AML-193 (cell line): ENCODE measurements at places on chromosomes 2 and 18.

DNA sequence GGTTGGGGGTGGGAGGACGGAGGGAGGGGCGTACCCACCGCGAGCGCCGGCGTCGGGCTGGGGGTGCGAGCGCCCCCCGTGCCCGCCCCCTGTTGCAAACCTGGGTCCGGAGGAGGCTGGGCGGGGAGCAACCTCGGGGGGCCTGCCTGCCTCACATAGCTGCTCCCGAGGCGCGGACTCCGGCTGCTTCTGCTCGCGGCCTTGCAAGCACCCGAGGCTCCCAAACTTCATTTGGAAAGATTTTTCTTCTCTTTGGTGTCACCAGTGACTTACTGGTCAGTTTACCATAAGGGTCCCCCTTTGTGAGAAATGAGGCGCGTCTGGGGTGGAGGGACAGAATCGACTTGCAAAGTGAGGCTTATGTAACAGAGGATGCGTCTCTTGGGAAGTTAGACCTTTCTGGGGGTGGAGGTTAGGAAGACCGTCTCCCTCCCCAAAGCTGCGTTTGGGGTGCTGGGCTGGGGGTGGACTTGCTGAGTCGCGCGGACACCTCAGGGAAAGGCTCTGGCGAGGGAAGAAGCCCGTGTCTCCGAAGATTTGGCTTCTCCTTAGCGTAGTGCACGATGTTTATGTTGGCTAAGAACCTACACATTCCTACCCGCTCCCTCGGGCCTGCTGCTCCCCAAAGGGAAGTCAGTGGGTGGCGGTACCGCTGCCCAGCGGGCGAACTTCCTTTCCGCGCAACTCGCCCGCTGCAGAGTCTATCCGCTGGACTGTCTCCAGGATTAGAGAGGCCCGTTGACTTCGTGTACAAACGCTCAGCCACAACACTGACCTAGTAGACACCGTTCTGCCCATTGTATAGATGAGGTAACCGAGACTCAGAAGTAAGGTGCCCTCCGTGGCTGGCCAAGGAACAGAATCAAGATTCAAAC is 559 bp downstream of the TMEM37 start:
- no peak for DNase-seq

DNA sequence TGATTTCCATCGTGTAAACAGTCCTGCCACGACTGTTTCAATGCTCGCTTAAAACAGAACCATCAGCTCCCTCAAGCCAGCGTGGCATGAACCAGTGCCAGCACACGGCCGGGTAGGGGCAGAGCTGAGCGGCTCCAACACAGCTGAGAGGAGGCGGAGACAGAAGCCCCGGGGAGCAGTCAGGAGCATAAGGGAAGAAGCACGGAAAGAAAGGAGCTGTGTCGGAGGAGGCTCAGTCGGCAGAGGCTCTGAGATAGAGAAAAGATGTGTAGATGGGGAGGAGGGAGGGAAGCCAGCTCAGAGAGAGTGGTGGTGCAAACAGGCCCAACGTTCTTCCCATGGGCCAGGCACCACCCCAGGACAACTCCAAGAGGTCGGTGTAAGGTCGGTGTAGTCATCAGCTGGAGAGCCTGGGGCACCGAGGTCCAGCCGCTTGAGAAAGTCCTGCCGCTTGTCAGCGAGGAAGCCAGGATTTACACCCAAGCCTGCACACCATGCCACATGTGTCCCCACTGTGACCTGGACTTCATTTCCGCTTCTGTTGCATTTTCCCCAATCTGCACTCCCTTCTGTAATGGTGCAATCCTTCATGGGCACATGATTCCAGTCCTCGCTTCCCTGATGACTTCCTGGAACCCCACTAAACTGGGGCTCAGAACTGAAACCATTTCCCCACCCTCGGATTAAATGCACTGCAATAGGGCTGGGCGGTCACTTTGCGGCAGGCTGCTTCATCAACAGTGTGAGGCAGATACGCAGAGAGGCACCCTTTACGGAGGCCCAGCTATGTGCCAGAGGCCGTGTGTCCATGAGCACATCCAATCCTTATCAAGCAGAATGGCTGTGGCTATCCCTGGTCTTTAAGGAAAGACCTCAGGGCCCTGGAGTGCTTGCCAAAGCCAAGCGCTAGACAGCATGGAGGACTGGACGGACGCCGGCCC is 43.5 kb downstream of the CYP27C1 start:
- DNase-seq, result no peak

GRCh38 chr18:12008181-12008767 is 27.0 kb downstream of the IMPA2 start:
- DNase-seq, result no peak

DNA sequence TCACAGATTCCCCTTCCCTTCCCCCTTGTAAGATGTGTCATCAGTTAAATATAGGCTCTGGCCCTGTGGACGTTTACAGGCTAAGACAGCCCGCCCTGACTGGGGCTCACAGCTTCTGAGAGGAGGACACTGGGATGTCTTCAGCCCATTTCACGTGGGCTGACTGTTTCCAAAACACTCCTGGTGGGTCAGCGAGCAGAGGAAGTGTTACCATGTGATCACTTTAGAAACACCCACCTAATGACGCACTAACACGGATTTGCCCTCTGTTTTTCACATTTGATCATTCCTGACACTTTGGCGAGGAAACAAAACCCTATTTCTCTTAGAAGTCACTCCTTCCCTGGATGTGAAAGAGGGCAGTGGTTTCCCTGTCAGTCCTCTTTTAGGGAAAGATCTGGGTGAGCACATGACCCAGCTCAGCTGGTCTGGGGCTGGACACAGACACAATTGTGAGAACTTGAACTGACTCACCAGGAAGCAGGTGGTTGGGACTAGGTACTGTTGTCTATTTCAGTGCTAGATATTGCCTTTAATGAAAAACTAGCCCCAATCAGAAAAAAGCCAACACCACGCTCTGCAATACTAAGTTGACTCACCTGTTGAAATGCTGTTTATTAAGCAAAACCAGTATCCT is 38.8 kb downstream of the BMP10 start:
- DNase-seq, result no peak

DNA sequence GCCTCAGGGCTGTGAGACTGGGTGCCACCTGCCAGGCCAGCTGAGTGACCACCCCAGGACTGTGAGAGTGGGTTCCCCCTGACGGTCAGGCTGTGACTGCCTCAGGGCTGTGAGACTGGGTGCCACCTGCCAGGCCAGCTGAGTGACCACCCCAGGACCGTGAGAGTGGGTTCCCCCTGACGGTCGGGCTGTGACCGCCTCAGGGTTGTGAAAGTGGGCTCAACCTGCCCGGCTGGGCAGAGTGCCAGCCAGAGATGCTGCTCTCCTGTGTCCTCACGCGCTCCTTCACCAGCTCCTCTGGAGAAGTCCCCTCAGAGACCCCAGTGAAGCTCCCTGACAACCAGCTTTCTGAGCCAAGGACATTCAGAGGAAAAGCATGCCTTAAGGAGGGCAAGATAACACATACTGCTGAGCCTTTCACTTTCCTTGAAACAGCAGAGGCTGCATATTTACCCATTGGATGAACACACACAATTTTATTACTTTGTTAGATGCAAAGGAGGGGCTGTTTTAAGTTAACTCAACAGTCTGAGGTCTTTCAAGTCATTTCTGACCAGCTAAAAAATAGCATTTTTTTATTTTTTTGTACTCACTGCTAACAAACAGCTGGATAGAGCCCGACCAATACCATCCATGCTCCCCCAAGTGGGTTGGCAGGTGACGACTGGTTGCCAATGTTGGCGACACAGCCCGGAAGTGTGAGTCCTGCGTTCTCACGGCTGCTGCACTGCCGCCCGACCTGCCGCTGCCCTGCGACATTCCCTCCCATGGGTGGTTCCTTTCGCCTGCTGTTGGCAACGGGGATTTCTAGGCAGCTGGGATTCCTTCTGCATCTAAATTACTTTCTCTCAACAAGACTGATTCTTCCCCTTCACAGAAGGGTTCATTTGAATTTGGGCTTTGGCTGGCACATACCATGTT is 70.7 kb downstream of the NDUFA10 start:
- DNase-seq, result no peak

- DNase-seq, result peak; percentile 47
Measured at GRCh38 chr2:113089916-113090315, 22.1 kb downstream of the IL1F10 start.

DNA sequence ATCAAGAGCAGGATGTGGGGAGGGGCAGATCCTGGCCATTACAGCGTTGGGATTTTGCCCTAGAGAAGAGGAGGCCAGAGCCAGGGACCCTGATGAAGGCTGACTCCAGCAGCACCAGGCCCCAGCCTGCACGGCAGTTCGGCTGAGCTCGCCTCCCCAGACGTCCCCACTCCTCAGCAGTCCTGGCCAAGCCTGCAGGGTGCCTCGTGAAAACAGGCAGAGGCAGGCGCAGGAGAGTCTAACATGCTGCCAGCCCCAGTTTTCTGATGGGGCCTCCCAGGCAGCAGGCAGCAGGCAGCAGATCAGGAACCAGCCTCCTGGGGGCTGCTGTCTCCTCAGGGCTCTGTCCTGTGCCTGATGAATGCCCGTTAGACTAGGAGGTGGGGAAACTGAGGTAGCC is 19.7 kb upstream of the GLI2 start:
- no peak for DNase-seq

DNA sequence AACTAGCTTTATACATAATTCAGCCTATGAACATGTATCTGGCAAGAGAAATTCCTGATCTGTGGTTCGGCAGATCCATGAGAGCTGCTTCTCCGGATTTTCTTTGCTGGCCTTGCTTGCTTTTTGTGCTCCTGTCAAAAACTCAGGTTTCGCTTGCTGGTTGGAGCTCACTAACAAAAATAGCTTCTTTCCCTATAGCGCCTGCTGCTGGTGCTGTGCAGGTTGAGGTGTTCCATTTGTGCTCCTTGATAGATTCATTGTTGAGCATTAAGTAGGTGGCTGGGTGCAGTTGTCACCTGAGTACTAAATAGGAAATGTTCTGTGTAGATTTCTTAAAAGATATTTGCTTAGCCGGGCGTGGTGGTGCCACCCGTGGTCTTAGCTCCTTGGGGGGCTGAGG is 148.1 kb downstream of the PRPF40A start:
- DNase-seq, result no peak

DNA sequence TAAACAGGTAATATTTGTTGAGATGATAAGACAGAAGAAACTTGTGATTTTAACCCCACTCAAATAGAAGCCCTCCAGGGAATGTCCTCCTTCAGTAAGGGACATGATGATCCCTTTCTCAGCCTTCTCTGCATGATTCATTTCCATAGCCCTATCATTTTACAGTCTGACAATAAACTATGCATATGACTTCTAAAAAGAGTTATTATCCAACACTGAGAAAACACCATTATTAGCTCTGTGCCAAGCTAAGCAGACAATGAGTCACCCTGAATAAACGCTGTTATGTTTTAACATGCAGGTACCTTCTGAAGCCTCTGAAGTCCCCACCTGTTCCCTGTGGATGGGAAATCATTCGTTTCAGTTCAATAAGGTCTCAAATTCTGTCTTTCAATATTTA is 54.7 kb downstream of the DTNB start:
- DNase-seq, result no peak

- no peak for DNase-seq
Measured at GRCh38 chr18:12438257-12438656, 30.5 kb downstream of the PRELID3A start.

DNA sequence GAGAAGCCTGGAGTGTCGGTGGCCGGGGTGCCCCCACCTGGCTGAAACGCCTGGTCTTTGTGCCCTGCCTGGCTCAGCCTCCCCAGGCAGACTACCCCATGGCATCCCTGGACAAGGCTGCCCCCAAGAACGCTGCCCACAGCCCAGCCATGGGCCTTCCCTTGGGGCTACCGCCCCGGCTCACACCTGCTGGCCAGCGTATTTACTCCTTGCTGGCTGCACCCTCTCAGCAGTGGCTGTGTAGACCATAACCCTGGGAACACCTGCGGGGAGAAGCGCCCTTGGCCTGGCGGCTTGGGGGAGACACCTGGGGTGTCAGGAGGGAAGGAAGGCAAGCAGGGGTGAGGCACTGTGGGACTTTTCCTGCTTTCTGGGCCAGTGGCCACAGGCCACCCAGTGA is 17.3 kb downstream of the CAPN10 start:
- no peak for DNase-seq

DNA sequence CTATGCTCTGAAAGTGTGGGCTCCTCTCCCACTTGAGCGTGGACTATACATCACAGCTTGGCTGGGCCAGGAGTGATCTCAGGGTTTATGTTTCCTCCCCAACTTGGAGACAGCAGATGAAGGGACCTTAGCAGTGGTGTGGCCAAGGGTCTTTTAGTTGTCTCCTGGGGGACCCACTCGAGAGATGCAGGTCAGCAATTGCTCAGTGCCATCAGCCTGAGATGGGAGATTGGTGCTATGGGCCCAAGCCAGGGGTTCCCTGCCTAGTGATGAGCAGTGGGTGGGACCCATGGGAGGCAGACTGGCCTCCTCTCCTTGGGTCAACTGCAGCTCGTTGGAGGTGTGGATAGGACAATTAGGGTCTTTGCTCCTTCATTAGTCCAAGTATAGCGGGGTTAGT is 510.5 kb upstream of the FSHR start:
- no peak for DNase-seq

GRCh38 chr2:55155764-55156281 is 76.3 kb downstream of the CLHC1 start:
- DNase-seq, result no peak

DNA sequence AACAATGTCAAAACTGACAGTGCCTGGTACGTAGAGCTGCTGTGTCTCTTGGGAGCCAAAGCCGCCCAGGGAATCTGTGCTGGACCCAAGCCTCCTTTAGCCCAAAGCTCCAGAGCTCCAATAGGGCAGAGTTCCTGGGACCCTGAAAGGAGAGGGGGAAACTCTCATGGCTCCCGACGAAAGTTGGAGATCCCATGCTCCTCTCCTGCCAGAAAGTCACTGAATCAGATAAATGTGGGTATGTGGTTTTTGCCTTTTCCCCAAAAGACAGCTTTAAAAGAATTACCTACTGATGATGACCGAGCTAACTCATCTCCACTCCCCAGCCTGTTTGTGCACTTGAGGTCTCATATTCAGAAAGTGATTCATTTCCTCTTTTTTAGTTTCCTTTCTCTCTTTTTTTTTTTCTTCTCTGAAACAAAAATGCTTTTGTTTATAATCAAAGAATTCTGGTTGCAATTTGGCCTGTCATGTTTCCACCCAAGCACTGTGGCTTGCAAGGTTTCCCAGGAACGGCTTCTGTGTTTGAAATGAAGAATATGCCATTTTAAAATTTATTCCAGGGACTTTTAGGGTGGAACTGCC is 14.1 kb upstream of the PMAIP1 start:
- DNase-seq, result peak; percentile 52

DNA sequence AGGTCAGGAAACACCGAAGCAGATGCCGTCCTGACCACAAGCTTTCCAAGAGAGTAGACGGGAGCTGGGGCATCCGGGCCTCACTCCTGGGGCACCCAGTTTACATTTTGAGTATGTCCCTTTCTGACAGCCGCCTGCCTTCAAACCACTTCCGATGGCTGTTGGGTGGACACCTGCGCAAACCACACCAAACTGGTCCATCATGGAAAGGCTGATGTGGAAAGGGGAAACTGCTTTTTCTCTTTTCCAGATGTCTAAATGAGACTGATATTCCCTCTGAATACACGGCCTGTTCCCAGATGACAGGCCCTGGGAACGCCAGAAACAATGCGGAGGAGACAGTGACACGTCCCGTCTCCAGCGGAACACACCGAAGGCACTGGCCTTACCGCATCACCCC is 290.0 kb upstream of the SALL3 start:
- no peak for DNase-seq

GRCh38 chr2:117603060-117603459 is 211.4 kb upstream of the DDX18 start:
- no peak for DNase-seq
